ENCODE measurements at places on chromosomes 7 and 10.
A peak's percentile ranks its signal among the peaks of the same experiment; 100 is the strongest.

- DNase-seq, result no peak
Observed at GRCh38 chr7:157699357-157700013, 362.7 kb downstream of the DNAJB6 start.

DNA sequence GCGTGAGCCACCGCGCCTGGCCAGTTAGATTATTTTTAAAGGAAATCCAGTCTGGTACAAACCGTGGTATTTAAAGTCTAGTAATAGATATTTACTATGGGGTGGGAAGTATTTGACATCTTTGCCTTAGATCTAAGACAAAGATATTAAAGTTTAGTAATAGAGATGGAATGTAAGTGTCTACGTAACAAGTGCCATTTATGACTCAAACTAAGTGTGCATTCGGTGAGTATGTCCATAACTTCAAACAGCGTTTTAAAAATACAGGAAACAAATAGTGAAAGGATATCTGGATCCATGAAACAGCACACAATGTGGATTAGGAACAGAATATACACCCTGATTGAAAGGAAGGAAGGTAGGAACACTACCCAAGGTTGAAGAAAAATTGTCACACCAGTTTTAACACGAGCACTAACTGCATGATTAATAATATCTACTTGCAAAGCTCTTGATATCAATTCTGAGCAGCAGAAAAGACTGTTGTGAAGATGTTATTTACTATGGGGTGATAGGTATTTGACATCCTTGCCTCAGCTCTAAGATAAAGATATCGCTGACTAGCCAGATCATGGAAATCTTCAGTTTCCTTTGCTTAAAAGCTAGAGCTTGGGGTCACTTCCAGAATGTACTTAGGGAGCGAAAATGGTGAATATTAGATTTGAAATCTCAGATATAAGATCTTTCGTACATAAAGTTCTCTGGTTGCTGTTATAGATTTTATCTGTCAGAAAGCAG lies 48.7 kb downstream of the EPC1 start:
- DNase-seq, result peak; percentile 13

GRCh38 chr7:30162133-30162532 lies 27.3 kb downstream of the MTURN start:
- no peak for DNase-seq

- no peak for DNase-seq
Observed at GRCh38 chr10:96053985-96054384, 10.6 kb downstream of the CCNJ start.

DNA sequence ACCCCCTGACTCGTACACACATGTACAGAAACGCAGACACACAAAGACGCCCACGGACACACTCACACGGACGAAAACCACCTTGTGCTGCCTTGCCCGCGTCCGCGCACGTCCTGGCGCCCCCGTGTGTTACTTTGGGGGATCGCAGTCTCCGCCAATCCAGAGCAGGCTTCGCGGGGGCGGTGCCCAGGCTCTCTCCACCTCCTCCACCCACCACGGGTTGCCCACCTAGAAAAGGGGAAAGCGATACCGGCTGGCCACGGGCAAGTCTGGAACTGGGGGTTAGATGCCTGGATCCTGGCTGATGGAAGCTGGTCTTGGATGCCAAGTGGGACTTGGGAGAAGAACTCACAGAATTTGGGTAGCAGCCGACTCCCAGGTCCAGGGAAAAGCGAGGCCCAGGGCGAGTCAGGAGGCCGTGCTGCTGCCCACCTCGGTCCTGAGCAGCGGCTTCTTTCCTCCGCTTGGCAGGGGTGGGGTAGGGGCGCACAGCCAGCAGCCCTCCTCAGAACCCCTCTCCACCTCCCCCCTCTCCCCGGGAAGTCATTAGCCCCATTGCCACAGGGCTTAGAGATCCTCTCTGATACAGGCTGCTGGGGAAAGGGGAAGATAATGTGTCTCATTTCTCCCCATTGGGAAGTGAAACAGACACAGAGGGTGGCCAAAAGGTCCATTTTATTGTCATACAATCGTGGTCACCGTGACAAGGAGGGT lies 4.6 kb upstream of the VGF start:
- DNase-seq, result no peak

DNA sequence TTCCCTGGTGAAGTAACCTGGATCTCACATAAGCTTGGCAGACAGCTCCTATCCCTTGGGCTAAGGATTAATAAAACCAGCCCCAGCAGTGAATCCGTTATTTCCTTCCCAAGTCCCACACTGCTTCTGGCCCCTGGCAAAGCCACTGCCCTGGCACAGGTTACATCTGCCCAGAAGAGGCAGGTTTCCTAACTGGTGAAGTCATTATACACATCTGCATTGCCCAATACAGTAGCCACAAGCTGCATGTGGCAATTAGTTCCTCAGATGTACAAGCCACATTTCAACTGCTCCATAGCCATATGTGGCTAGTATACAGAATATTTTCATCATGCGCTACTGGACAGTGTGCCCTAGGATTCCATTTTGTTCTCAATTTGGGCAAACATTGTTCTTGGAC lies 273.0 kb downstream of the GRM8 start:
- DNase-seq, result no peak

DNA sequence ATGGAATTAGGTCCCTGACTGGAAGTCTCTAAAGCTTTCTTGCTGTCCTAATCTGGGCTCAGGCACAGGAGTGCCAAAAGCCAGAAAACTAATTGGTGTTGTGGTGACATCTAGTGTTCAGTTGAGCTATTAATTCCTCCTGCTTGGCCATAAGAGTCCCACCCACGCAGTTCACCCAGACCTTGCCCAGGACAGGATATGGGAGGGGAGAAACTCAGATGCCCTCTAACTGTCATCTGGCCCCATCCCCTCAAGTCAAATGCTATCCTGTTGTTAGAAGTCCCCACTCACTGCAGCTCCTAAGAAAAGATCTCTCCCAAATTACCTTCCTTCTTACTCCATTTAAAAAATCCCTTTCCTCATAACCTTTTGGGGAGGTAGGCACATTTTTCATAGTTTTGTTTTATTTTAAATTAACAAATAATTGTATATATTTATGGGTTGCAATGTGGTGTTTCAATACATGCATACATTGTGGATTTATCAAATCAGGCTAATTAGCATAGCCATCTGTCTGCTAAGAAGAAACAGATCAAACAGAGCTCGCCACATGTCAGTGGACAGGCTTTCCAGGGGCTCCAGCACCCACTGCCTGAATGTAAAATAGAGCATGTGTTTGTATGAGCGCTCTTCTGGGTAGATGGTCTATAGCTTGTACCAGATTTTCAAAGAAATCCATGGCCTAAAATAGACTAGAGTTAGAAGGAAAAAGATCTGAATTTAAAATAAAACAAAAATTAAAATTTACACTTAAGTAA lies 84.0 kb downstream of the GSAP start:
- peak; percentile 87 for DNase-seq
